CD4-positive, alpha-beta T cell treated with Interleukin-12 subunit alpha and Interleukin-12 subunit beta, for 1 hour (primary cell): ENCODE measurements at places on chromosomes 6 and 20.
A peak's percentile ranks its signal among the peaks of the same experiment; 100 is the strongest.

- no peak for DNase-seq
These were observed 208.1 kb upstream of the PROKR2 start for GRCh38 chr20:5524896-5525295.

DNA sequence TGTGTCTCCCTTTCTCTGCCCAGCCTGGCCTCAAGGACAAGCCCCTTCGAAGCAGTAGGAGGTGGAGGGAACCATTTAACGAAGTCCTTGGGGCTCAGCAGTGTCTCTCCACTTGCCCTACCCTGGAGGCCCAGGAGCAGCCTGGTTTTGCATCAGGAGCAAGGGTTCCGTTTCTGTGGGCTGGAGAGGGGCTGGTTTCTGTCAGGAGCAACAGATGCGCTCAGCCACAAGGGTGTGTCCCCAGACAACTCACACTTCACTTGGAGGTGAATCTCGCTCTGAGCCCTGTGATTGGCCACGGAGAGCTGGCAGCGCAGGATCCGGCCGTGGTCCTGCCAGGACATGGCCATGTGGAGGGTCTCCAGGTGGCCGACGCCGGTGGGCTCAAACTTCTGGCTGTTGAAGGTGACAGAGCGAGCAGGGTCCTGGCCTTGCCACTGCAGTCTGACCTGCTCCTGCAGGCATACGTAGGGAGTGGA lies 6.9 kb downstream of the SIGLEC1 start:
- no peak for DNase-seq

DNA sequence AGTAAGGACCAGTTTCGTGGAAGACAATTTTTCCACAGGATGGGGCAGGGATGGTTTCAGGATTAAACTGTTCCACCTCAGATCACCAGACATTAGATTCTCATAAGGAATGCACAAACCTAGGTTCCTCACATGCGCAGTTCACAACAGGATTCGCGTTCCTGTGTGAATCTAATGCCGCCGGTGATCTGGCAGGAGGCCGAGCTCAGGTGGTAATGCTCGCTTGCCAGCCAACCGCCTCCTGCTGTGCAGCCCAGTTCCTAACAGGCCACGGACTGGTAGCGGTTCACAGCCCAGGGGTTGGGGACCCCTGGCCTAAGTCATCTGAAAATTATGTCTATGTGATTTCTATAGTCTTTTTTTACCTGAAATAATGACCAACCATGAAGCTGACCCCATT lies 217.5 kb downstream of the TMEM200A start:
- DNase-seq, result no peak

DNA sequence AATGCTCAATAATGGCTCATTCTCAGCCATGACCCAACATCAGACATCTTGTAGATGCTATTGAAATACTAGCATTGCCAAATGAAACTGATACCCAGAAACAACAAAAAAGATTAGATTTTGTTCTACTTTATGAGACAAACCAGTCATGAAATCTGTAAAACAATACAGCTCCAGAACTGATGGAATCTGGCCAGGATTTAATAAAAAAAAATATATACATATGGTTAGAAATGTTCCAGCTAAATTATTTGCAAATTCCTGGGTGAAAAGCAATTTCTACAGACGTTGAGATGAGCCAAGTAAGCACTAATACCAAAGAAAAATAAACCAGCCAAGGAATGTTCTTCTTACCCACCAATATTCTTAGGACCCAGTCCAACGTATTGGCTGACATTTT lies 201.3 kb downstream of the EPHA7 start:
- DNase-seq, result no peak

GRCh38 chr20:64245746-64246595 lies 9.6 kb upstream of the PCMTD2 start:
- no peak for DNase-seq

DNA sequence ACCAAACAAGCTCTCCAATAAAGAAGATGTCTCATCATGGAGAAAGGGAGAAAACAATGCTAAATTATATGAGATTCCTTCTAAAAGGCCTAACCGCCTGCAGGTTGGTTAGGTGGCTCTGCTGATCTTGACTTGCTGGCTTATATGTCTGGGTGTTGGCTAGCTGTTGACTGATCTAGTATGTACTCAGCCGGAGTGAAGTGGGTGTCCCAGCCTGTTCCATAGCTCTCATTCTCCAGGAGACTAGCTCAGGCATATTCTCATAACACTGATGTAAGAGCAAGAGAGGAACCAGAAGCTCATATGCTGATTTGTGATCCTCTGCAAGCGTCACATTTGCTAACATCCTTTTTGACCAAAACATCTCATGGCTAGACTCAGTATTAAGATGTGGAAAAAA lies 473.0 kb downstream of the BMP2 start:
- DNase-seq, result no peak

- no peak for DNase-seq
These were observed 63.7 kb upstream of the SHLD1 start for GRCh38 chr20:5686384-5687105.

DNA sequence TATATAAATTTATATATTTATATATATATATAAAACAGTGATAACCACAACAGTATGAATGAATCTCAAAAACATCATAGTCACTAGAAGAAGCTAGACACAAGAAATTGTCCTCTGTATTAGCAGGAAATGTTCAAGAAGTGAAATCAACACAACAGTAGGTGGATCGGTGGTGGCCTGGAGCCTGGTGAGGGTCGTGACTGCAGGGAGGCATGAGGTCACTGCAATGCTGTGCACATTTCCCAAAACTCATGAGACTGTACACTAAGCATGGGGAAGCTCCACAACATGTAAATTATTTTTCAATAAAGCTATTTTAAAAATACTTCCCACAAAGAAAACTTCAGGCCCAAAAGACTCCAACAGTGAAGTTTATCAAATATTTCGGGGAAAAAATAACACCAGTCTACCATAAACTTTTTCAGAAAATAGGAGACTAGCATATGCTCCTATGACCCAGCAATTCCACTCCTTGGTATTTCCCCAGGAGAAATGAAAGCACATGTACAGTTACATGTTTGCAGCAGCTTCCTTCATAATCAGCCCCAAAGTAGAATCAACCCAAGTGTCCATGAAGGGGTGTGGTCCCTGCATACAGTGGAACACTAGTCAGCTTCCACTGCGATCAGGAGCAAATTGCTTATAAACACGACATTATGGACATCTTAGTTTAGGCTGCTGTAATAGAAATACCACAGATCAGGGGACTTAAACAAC lies 144.2 kb downstream of the TBXT start:
- DNase-seq, result no peak

DNA sequence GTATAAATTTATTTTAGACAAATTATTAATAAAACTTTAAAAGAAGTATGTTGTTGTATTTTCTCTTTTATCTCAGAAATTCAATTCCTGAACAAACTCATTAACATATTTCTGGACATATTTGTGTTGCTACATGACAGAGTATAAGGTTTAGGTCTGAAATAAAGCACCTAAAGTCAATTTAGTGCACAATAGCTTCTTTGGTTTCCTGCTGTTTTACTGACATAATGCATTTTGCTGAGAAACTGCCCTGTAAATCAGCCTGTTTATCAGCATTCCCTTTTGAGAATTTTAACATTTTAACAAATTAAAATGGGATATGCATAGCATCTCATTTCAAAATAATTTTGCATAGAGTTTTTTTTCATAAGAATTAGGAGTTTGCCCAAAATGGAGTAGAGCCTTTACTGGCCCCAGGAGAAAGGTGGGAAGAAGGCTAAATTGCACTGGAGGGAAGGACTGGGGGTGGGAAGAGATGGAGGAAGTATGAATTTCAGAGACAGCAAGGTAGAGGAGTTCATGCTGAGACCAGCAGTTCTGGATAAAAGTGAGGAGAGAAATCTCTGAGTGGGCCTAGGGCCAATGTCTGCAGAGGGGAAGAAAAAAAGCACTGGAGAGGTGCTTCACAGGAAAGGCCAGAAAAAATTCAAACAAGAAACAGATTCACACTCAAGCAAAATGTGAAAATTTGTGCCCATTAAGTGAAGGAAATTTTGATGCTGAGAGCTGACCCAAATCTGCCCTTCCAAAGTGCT lies 324.2 kb upstream of the HSF2 start:
- DNase-seq, result no peak

- DNase-seq, result no peak
These were observed 178.2 kb downstream of the FOXC1 start for GRCh38 chr6:1787894-1788293.

DNA sequence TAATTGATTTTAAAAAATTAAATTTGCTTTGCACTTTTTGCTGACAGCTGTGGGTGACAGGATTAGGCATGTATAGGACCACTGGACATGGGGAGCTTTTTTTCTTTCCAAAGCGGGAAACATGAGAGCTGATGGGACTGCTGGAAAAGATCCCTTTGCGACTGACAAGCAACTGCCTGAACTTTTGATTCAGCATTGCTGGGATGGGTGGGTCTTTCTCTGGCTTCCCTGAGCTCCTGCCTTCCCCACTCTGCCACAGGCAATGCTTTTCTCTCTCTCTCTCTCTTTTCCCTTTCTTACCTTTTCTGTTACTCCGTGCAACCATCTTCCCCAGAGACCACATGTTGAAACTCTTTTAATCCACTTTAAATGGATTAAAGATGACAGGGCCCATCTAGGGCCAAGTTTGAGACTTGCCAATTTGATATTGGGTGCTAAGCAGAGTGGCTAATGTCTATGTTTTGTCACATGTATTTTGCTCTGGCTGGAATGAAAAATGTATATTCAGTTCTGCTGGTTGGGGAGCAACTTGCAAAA lies 33.5 kb upstream of the TPD52L1 start:
- no peak for DNase-seq

GRCh38 chr6:35092362-35093117 lies 48.6 kb downstream of the TCP11 start:
- DNase-seq, result no peak

DNA sequence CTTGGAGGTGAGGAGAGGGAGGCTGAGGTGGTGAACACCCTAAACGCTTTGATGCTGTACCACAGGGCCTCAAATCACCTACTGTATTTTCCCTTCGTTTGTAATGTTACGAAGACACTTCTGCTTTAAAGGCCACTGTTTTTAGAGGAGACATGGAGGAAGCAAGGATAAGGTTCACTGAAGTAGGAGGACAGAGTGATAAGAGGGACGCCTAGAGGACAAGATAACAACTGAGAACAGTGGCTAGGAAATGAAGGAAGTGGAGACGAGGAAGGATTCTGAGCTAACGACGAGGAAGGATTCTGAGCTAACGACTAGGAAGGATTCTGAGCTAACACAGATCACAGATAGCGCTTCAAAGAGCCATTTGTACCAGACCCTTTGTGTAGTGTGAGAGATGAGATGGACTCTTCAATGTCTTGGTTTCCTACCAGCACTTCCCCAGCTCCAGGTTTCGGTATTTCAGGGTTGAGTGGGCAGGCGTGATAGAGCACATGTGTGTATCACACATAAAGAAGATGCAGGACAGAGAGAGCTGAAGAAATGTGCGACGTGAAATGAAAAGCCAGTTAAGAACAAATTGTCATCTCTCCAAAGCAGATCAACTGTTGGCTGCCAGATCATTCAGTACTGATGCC lies 7.5 kb downstream of the SF3B5 start:
- no peak for DNase-seq

- DNase-seq, result no peak
These were observed 45.0 kb upstream of the RIPOR2 start for GRCh38 chr6:24980507-24981385.

DNA sequence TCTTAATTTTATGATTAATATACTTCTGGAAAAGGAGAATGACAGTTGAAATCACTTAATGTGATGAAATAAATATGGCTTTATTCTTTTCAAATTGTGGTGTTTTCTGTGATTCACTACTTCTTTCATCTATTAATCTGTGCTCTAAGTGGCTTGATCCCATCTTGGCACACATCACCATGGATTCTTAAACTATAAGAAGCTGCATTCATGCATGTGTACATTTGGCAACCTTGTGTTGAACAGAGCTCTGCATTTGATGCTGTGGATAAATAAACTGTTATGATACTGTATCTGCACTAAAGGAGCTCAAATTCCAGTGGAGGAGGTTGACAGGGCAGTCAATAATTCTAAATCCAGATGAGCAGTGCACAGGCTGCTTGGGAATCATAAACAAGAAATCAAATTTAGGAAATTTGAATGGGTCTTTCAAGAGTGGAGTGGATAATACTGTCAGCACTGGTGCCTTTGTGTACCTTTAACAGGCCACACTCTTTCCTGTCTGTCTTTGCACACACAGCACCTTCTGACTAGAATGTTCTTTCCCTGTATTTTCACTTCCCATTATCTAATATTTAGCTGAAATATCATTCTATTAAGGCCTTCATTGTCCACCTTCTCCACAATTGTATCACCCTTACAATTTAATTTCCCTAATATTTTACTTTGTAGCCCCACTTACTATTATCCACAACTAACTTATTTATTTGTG lies 252.9 kb downstream of the GRM1 start:
- DNase-seq, result no peak

- peak; percentile 26 for DNase-seq
These were observed 15.8 kb downstream of the AARS2 start for GRCh38 chr6:44297063-44298038.

- no peak for DNase-seq
These were observed 73.9 kb upstream of the ZNFX1 start for GRCh38 chr20:49351775-49352174.

DNA sequence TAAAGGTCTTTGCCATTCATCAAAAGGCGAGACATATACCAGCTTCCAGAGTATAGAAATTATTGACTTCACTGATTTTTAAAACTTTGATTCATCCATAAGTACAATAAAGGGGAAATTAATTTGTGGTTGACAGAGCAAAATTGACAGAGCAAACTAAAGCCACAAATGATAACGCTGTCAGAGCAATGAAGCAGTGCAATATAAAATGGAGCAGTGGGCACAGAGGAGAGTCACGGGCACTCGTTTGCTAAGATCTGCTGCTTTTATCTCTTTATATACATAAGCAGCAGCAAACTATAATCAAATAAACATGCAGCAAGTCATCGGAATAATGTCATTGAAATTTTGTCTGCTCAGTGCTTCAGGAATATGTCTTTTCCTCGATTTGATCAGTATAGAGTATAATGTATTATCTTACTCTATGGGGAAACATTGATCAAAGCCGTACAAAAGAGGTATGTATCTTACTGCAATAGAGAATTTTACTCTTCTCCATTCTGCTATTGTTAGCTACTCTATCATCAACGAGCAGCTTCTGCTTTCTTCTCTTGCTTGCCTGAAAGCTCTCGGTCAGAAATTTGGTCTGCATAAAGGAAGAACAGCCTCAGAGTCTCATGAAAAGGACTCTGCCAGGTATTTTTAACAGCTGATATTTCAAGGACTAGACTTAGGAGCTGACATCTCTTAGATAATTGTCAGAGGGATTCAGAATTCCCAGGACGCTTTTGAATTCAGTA lies 546.0 kb upstream of the ARID1B start:
- no peak for DNase-seq

- DNase-seq, result peak; percentile 80
These were observed 20.3 kb downstream of the TTBK1 start for GRCh38 chr6:43263314-43264178.
